Sigmoid colon (tissue), 7 donors: ENCODE measurements at places on chromosomes 5 and 9. TPM values are rescaled to one million over a fixed set of nuclear protein-coding genes. Genes with fewer than 3 reads are reported as not detected.

DNA sequence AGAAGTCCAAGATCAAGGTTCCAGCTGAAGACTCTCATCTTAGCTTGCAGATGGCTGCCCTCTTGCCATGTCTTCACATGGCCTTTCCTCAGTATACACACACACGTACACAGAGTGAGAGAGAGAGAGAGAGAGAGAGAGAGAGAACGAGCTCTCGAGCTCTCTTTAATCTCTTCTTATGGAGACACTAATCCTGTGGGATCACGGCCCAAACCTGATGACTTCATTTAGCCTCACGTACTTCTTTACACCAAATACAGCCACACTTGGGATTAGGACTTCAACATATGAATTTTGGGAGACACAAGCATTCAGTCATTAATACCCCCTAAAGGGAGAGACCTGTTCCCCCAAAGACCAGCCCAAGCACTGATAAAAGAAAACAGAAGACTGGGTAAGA lies 42.8 kb downstream of the SIL1 start:
- peaks cover 14% of the 10 kb centered on the region for H3K4me1 ChIP-seq
- no peak for DNase-seq
- no peaks in the 10 kb centered on the region for H3K36me3 ChIP-seq
- no peak overlapping the region for H3K27ac ChIP-seq
- H3K27me3 ChIP-seq, result no peaks in the 10 kb centered on the region

DNA sequence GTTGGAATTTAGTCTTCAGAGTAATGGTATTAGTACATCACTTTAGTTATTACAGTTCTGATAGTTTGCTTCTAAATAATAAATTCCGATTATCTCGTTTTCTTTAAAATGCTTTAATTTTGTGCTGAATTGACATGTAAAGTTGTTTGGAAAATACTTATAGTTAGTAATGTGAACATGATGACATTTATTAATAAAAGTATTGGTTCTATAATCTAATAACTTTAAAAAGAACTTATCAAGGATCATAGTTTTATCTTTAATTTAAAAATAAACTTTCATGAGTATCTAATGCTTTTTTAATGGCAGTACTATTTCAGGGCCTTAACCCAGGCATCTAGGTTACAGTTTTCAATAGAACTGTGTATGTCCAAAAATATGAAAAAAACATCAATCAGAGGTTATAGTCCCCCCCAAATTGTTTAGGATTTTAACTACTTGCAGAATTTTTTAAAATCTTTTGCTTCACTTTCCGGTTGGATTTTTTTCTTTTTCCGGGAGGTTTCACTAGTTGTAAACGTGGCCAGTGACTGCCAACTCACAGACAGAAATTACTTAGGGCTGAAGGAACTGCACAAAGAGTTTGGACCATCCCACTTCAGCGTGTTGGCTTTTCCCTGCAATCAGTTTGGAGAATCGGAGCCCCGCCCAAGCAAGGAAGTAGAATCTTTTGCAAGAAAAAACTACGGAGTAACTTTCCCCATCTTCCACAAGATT lies 680 bp downstream of the GPX8 start:
- DNase-seq, result peak; percentile 86
- H3K36me3 ChIP-seq, result peaks cover 12% of the 10 kb centered on the region
- peaks cover 6% of the 10 kb centered on the region for H3K4me1 ChIP-seq
- H3K4me3 ChIP-seq, result peak overlapping the region; percentile 44
- H3K27me3 ChIP-seq, result no peaks in the 10 kb centered on the region

- no peaks in the 10 kb centered on the region for H3K27me3 ChIP-seq
- no peaks in the 10 kb centered on the region for H3K36me3 ChIP-seq
- no peaks in the 10 kb centered on the region for H3K4me1 ChIP-seq
- no peak for DNase-seq
These were observed 13.0 kb upstream of the ABLIM3 start for GRCh38 chr5:149128023-149128875.

- no peak for DNase-seq
- no peak overlapping the region for H3K4me3 ChIP-seq
- H3K36me3 ChIP-seq, result peaks cover 45% of the 10 kb centered on the region
- no peaks in the 10 kb centered on the region for H3K4me1 ChIP-seq
- no peak overlapping the region for H3K27ac ChIP-seq
These were observed 70.9 kb downstream of the GAPVD1 start for GRCh38 chr9:125332527-125332926.

The BNC2 gene
- 2.0 TPM for polyA plus RNA-seq

The BAAT gene
- polyA plus RNA-seq, result 0.60 TPM

GRCh38 chr5:7894439-7894838 lies 25.5 kb downstream of the MTRR start:
- H3K4me3 ChIP-seq, result no peak overlapping the region
- H3K27ac ChIP-seq, result no peak overlapping the region
- DNase-seq, result no peak
- H3K27me3 ChIP-seq, result no peaks in the 10 kb centered on the region
- H3K36me3 ChIP-seq, result peaks cover 3% of the 10 kb centered on the region

DNA sequence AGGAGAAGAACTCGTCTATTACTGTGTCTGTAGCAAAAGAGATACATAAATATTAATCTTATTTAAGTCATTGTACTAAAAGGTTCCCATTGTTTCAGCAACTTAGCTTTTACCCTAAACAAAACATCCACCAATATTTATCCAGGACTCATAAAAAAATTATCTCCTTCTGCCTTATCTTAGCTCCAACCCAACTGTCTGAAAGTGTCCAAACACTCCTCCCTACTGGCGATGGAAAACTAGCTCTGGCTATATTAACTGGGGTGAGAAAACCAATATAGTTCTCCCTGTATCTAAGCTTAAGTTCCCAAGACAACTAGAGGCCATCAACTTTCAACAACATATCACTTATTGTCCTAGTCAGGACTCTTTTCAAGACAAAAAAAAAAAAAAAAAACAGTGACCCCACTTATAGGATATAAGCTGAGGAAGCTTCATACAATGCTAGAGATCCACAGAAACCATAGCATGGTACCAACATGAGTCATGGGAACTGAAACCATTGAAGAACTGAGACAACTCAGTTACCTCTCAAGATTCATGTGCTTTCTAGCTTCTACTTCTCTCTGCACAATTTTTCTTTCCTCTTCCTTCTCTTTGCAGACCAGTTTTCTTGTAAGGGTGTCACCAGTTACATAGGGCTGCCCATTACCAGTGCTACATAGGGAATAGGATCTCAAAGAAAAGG lies 150.7 kb upstream of the RASA1 start:
- DNase-seq, result no peak
- H3K27ac ChIP-seq, result no peak overlapping the region
- H3K4me3 ChIP-seq, result no peak overlapping the region
- H3K36me3 ChIP-seq, result no peaks in the 10 kb centered on the region
- H3K4me1 ChIP-seq, result peaks cover 7% of the 10 kb centered on the region

- H3K27ac ChIP-seq, result no peak overlapping the region
- no peaks in the 10 kb centered on the region for H3K4me1 ChIP-seq
- no peaks in the 10 kb centered on the region for H3K27me3 ChIP-seq
- H3K36me3 ChIP-seq, result no peaks in the 10 kb centered on the region
- DNase-seq, result no peak
- no peak overlapping the region for H3K4me3 ChIP-seq
These were observed 400.2 kb upstream of the SGCD start for GRCh38 chr5:155926766-155927165.

The FST gene
- 1.2 TPM for polyA plus RNA-seq

The NUTM2G gene
- polyA plus RNA-seq, result not detected

- no peak overlapping the region for H3K4me3 ChIP-seq
- H3K36me3 ChIP-seq, result no peaks in the 10 kb centered on the region
- no peaks in the 10 kb centered on the region for H3K4me1 ChIP-seq
- no peaks in the 10 kb centered on the region for H3K27me3 ChIP-seq
These were observed 6.8 kb upstream of the APBA1 start for GRCh38 chr9:69678843-69679538.

The PRUNE2 gene
- 7.4 TPM for polyA plus RNA-seq

DNA sequence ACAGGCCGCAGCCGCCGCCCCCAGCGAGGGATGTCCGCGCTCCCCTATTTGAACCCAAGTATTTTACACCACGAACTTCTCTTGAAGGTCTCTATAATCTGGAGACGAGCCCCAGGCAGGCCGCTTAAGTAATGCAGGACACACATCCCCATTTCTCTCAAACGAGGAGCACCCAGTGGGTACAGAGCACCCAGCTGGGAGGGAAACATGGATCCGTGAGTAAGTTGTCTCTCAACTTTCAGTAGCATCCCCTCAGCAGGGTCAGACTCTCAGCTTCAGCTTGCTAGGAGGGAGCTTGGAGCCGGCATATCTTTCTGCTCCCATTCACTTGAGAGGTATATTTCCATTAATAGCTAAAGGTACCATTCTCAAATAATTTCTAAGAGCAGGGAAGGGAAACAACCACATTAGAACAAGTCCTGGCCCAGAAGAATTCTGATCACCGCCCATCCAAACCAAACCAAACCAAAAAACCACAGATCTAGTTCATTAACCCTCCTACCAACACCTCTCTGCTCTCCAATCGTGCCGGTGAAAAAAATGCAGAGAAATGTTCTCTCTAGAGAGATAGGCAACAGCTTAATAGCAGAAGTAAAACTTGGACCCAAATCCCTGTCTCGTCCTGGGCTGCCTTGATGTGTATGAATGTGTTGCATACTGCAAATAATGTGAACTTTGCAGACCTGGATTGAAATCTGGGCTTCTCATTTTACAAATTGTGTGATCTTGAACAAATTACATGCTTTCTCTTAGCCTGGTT lies 910 bp downstream of the TDRD7 start:
- DNase-seq, result no peak
- peak overlapping the region; percentile 87 for H3K27ac ChIP-seq
- peak overlapping the region; percentile 100 for H3K4me3 ChIP-seq
- H3K4me1 ChIP-seq, result no peaks in the 10 kb centered on the region
- H3K36me3 ChIP-seq, result no peaks in the 10 kb centered on the region
- peaks cover 4% of the 10 kb centered on the region for H3K27me3 ChIP-seq

The TPPP gene
- polyA plus RNA-seq, result 3.2 TPM

DNA sequence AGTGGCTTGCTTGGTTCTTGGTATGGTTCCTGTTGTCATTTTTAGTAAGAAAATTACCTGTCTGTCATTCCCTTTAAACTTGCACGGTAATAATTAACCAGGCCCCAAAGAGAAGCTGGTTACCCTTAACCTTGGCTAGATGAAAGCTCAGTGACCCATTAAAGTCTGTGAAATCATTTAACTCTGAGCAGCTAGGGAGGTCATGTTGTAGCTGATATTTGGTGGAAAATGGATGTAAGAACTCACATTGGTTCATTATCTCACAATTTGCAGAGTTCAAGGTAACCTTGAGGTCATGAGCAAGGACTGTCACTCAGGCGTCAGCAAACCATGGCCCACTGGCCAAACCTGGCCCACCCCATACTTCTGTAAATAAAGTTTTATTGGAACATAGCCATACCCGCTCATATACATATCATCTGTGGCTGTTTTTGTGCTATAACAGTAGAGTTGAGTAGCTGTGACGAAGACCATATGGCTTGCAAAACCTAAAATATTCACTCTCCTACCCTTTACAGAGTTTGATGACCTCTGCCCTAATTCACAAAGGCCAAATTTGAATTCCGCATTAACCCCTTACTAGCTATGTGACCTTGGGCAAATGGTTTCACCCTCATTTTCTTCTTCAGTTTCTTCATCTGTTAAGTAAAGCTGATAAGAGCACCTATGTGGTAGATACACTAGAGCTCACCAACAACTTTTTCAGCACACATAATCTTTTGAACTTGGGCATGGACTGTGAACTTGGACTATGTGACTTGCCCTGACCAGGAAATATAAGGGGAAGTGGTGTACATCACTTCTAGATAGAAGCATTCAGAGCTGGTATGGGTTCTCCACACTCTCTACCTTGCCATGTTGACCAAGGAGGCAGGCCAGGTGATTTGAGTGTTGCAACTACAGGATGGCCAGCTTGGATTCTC lies 61.5 kb upstream of the CPEB4 start:
- H3K36me3 ChIP-seq, result no peaks in the 10 kb centered on the region
- no peaks in the 10 kb centered on the region for H3K27me3 ChIP-seq
- no peaks in the 10 kb centered on the region for H3K4me1 ChIP-seq
- DNase-seq, result no peak
- no peak overlapping the region for H3K4me3 ChIP-seq

- H3K27ac ChIP-seq, result no peak overlapping the region
- H3K4me1 ChIP-seq, result no peaks in the 10 kb centered on the region
- H3K36me3 ChIP-seq, result no peaks in the 10 kb centered on the region
- H3K27me3 ChIP-seq, result no peaks in the 10 kb centered on the region
These were observed 96.2 kb upstream of the BOD1 start for GRCh38 chr5:173712609-173713175.

GRCh38 chr5:1122511-1123294 lies 10.8 kb upstream of the SLC12A7 start:
- H3K4me1 ChIP-seq, result peaks cover 15% of the 10 kb centered on the region
- no peak overlapping the region for H3K27ac ChIP-seq
- no peaks in the 10 kb centered on the region for H3K36me3 ChIP-seq
- H3K4me3 ChIP-seq, result no peak overlapping the region
- DNase-seq, result no peak
- H3K27me3 ChIP-seq, result no peaks in the 10 kb centered on the region

DNA sequence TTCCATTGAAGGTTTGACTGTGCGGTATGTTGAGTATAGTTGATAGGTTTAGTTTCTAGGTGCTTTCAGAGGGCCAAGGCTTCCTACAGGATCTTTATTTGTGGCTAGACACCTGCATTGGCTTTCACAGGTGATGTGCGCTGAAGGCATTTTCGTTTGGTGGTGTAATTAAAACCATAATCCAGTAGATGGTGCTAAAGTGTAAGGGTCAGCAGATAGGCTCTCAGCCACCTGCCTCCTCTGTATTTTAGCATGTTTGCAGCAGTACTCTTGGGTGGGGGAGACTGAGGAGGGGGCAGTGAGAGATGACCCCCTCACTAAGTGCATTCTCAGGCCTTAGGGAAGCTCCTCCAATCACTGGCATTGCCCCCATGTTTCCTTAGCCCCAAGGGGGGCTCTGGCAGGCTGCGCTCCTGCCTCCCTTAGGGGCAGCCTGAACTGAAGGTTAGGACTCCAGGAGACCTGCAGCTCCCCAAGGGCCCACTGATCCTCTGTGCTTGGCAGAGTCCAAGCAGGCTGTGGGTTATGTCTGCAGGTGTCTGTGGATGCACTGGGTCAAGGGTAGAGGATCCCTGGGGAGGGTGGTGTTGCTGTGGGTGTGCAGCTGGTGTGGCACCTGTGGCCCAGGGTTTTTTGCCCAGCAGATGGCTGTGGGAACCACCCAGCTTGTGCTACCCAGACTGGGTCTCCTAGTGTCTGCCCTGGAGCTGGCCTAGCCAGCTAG lies 23.4 kb downstream of the CDK20 start:
- no peaks in the 10 kb centered on the region for H3K27me3 ChIP-seq
- H3K4me1 ChIP-seq, result no peaks in the 10 kb centered on the region
- no peak for DNase-seq
- H3K36me3 ChIP-seq, result no peaks in the 10 kb centered on the region
- no peak overlapping the region for H3K4me3 ChIP-seq
